Occipital lobe (tissue), 3 donors: ENCODE measurements at places on chromosomes 11 and 22.

DNA sequence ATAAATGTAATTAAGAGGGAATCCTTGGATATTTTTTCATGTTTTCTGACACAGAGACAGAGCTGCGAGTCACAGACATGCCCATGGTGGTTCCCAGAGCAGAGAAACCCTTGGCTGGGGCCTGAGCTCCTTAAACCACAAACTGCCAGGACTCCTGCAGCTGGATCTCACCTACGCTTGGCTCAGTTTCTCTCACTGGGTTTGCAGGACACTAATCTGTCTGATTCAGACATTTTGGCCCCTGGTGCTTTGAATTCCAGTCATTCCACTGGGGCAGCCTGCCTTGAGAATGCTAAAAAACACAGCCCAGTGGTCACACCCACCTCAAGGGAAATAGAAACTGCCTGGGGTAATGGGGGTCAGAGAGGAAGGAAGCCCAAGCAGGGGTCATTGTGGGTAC, 122.6 kb downstream of the CCDC81 start:
- no peak for DNase-seq

- no peak for DNase-seq
Measured at GRCh38 chr11:62856333-62856895, 17.0 kb upstream of the WDR74 start.

- no peak for DNase-seq
Measured at GRCh38 chr11:8408151-8408941, 144.7 kb upstream of the LMO1 start.

- DNase-seq, result no peak
Measured at GRCh38 chr22:39209756-39210155, 35.0 kb downstream of the PDGFB start.

DNA sequence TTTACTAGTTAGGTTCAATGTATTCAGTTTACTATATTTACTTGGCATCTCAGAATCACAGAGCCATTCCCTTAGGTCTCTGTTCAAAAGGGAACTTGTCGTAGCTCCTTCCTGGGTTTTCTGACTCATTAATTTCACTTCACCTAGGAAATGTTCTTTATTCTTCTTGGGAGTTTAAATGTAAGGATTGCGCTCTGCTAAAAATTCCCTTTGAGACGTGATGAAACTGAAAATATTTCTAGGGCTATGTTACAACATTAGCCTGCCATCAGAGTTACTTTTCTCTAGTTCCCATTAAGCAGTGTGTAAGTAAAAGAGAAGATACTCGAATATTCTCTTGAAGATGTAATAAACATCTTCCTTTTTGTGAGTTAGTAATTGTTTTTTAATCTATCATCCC, 209.5 kb downstream of the CASP12 start:
- DNase-seq, result no peak

- DNase-seq, result no peak
Measured at GRCh38 chr11:76114238-76114637, 92.1 kb downstream of the WNT11 start.

GRCh38 chr11:23749762-23750430, 747.0 kb upstream of the LUZP2 start:
- no peak for DNase-seq

GRCh38 chr11:73361953-73362776, 14.0 kb upstream of the RELT start:
- no peak for DNase-seq

GRCh38 chr22:36355362-36355761, 32.4 kb downstream of the MYH9 start:
- no peak for DNase-seq

- DNase-seq, result no peak
Measured at GRCh38 chr11:134742224-134742612, 330.2 kb upstream of the B3GAT1 start.

DNA sequence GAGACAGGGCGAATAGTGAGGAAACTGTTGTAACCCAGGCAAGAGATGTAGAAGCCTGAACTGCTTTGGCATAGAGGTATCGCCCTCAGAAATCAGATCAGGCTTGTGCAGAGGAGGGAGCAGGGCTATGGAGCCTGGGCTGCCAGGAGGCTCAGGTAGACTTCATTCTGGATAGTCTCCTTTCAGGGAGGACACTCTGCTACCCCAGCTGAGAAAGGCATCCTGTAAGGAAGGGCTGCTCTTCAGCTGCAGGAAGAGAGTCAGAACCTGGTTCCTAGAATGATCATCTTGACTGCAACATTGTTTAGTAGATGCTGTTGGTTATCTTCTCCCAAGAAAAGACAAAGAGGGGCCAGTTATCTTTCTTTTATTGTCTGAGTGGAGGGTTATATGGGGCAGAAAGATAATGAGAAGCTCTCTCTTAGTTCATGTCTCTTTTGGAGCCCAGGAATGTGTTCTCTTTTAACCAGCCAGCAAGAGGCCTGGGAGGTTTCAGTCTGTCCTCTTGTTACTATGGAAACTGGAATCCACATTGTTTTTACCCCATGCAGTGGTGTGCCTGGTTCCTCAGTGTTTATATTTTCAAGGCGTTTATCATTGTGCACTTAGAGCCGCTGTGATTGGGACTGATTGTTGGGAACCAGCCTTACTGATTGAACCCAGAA, 95.7 kb downstream of the STIM1 start:
- no peak for DNase-seq

GRCh38 chr11:2305788-2306451, 4.1 kb downstream of the TSPAN32 start:
- no peak for DNase-seq

DNA sequence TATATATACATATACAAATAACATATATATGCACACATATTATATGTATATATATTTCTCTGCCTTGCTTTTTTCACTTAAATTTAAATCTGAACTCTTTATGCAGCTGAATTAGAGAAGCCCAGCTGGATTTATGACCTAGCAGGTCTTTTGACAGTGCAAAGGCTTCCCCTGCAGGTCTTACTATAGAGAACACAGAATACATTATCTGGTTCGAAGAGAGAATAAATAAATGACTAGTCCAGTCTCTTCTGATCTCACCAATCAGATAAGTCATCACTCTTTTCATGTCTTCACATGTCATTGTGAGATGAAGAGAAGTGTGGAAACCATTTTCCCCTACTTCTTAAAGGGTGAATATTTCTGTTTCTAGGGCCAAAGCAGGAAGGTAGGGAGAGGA, 58.2 kb downstream of the OR10A6 start:
- no peak for DNase-seq

GRCh38 chr11:118234833-118235232, 10.0 kb upstream of the JAML start:
- DNase-seq, result no peak

DNA sequence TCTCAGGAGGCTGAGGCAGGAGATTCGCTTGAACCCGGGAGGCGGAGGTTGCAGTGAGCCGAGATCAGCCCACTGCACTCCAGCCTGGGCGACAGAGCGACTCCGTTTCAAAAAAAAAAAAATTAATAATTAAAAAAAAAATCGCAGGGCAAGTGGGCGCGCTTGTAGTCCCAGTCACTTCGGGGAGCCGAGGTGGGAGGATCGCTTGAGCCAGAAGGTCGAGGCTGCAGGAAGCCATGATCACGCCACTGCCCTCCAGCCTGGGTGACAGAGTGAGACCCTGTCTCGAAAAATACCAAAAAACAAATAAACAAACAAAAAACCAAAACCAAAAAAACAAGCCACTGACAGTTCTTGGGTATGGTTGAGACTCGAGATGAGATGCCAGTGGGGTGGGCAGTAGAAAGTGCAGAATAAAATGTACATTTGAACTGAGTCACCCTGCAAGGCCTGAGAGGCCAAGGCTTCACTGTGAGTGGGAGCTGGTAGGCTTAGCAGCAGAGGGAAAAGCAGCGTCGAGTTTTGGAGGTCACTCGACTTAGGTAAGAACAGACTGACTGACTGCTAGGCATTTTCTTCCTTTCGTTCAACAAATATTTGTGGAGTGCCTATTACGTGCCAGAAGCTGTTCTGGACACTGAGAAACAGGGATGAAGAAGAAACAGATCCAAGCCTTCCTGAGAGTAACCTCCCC, 635 bp upstream of the LDHA start:
- no peak for DNase-seq

- no peak for DNase-seq
Measured at GRCh38 chr11:19814421-19814820, 101.8 kb downstream of the NAV2 start.

DNA sequence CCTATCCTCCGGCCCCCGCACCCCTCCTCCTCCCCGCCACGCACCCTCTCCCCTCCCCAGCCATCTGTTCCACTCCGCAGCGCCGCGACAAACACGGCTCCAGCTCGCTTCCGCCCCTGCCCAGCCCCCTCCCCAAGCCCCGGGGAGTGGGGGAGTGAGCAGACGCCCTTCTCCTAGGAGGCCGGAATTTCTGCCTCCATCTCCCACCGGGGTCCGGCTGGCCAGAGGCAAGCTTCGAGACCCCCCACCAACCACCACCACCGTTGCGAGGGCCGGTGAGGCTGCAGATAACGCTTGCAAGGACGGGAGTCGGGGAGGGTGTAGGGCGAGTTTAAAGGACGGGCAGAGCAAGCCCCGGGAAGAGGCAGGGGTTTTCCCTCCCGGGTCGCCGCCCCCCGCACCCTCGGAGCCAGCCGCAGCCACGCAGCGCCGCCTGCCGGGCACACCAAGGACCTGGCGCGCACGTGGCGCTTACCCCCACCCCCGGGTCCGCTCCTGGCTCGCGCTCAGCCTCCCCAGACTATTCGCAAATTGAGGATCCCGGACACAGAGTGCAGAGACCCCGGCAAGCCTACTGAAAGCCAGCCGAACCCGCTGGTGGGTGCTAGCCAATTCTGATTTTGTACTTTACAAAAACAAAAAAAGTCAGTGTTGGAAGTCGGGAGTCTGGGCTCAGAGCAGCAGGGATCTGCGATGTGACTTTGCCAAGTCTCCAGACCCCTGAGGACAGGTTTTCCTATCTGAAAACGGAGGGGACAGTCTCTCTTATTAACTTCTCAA, 22.6 kb downstream of the RTN4RL2 start:
- no peak for DNase-seq

DNA sequence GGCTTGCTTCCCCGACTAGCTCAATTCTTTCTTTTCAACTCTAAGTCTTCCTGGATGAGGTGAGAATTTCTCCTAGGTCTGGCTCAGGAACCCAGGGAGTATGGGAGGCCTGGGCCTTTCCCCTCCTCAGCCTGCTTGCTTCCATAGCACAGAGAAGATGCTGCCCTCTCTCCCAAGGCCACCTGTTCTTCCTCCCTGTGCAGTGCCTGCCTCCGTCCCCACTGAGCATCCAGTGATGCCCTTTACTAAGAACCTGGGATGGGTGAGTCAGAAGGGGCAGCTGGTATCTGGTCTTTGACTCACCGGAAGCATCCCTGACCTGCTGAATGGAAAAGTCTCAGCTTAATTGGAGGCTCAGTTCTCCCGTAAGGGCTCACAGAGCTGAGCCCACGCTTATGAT, 607.9 kb downstream of the BUD13 start:
- no peak for DNase-seq

DNA sequence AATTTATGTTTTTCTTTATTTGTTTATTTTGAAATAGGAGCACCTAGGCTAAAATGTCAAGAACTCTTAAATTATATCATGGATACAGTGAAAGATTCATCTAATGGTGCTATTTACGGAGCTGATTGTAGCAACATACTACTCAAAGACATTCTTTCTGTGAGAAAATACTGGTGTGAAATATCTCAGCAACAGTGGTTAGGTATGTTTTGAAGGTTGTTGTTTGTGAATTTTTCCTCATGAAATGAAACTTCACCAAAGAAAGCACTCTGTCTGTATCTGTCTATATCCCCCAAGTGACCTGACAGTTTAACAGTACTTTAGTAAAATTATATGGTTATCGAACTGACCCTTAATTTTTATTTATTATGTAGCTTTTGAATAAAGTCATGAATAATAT, 12.8 kb downstream of the ATM start:
- DNase-seq, result no peak

DNA sequence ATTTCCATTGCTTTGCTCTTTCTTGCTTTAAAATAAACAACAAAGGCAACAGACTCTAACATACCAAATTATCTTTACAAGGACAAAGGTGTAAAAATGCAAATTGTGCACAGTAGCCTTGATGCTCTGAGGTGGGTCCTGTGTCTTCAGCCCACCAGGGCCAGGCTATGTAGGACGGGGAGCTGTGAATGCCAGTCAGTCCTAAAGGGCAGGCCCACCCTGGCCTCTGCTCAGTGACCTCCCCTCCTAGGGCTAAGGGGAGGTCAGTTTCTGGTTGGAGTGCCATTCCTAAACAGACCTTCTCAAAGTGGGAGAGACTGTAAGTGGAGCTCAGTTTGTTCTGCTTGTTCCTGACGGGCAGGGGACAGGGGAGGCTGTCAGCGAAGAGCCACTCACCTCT, 78.0 kb upstream of the SUSD2 start:
- no peak for DNase-seq

DNA sequence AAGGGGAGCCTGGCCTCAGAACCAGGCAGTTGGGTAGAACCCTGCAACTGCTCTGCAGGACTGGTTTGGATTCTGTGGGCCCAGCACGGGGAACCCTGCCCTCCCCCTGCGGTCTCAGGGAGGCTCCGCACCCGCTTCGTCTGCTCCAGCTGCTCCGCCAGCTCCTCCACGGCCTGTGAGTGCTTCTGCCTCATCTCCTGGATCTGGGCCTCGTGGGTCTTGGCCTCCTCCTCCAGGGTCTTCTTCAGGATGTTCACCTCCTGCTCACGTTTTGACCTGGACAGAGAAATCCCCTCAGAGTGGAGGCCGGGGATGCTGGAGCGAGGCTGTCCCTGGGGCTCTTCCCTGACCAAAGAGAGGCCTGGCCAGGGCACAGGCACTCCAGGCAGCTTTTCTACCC, 41.9 kb downstream of the APOL1 start:
- no peak for DNase-seq

- DNase-seq, result peak; percentile 4
Measured at GRCh38 chr11:104164028-104164520, at the start of gene PDGFD. PDGFD (minus strand) TSS chr11:104164147.

- peak; percentile 53 for DNase-seq
Measured at GRCh38 chr11:67262731-67263675, 3.3 kb upstream of the GRK2 start.

DNA sequence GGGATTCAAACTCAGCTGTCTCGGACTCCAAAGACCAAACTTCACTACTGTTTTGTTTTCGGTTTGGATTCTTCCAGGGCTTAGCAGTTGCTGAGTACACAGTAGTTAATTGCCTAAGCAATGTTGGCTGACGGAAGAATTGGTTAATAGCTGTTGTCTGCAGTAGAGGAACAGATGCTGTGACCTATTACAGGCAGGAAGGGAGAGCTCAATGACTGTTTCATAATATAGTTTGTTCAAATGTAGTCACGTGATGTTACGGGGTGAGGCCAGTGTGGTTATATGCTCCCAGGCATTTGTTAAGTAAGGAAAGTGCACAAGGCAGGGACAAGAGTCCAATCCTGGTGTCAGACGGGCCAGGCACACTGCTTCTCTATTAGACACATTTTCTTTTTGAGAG, 222.6 kb upstream of the CCDC90B start:
- DNase-seq, result no peak

DNA sequence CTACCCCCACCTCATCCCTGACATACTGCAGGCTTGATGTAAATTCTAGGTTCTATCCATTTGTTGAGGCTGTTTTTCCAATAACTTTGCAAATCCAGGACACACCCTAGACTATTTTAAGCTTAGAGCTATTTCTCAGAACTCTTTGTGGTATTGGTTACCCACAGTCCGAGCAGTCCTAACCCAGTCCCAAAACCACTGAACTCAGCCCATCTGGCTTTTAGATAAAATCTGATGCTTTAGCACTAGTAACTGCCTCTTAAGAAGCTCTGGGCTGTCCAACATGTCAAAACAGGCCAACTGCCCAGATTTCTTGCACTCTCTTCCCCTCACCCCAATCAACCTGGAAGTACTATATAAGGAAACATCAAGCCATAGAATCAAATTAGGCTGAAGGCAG, 344.4 kb upstream of the CADM1 start:
- no peak for DNase-seq
